ENCODE measurements at places on chromosomes 7 and 10.

- no peak for DNase-seq
These were observed 140.1 kb upstream of the ZNF92 start for GRCh38 chr7:65233409-65234034.

DNA sequence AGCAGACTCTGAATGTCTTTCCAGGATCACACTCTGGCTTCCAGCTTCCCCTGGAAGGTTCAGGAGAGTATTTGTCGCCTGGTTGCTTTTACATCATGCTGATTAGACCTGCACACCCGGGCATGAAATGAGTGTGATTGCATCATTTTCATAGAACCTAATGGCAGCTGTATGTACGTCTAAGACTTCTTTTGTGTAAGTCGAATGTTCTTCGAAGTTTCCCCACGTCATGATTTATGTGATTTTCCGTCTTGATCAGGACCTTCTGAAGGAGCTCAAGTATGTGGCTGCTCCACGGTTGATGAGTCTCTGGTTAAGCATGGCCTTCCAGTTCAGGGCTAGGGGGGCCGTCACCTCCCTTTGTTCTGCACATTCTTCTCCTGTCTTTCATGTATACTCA is 4.5 kb downstream of the EIF4H start:
- no peak for DNase-seq

- no peak for DNase-seq
These were observed 88.6 kb downstream of the PTPRN2 start for GRCh38 chr7:158499082-158499455.

DNA sequence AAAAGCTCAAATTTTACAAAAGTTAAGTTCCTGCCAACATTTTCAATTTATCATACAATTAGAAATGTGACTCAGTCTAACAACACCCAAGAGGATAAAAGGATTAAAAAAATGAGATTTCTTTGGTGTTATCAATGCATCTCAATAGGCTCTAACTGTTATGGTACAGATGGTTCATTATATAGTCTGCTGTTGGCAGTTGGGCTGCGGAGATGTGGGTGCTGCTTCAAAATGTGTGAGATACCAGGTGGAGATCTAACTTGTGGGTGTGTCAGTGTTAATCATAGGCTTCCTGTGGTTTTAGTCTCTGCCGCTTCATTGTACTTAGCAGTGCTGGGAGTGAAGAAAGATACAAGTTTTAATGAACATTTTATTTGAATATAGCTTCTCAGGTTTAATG is 231.2 kb downstream of the EXOC4 start:
- no peak for DNase-seq

DNA sequence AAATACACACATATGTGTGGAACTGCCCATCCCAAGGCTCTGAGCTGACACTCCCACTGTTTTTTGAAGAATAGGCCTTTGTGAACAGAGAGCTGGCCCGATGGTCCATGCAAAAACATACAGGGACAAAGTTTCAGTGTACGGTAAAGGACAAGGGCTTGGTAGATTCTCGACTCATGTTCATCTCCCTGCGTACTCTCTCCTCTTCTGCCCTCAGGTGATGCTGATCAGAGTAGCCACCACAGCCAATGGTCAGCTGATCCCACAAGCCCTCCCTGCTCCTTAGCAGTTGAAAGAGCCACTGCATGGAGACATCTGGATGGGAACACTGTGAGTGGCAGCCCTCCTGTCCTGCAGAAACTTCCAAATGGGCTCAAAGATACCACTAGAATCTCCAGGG is 23.1 kb upstream of the C10orf71 start:
- DNase-seq, result no peak
